ENCODE measurements at places on chromosomes 7 and 10. TPM values are rescaled to one million over a fixed set of nuclear protein-coding genes. Genes with fewer than 3 reads are reported as not detected.

GRCh38 chr7:82049442-82049841 is 279.6 kb upstream of the HGF start:
- no peak for DNase-seq

GRCh38 chr7:80439894-80440821 is 71.7 kb downstream of the GNAT3 start:
- DNase-seq, result no peak

- no peak for DNase-seq
Observed at GRCh38 chr10:60390224-60390626, 550 bp upstream of the ANK3 start.

DNA sequence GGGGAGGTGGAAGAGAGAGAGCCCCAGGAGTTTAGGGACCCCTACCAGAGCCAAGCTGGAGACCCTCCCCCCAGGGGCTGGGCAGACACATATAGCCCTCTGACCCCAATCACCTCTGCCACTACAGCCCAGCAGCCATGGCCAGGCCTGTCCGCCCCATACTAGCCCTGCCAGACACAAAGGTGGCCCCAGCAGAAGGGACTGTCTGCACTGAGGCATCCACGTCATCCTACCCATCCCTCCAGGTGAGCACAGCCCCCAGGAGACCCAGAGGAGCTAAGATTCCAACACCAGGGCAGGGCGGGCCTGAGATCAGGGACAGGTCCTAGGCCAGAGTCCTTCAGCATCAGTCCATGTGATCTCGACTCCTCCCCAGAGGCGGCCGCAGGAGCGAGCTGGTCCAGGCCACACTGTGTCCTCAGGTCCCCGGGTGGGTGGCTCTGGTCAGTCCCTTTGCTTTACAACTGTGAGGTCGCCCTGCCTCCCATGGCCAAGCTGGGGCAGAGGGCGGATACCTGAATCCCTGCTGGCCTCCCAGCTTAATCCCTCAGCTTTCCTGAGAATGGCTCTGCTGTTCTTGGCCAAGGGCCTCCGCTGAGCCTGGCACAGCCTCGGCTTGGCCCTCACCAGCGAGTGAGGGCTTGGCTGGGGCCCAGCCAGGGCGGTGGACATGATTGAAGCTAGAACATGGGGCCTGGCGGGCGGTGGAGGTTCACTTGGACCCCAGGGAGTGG is 14.3 kb upstream of the ELN start:
- no peak for DNase-seq

Gene ERVW-1
- not detected for total RNA-seq

Gene GPR141
- total RNA-seq, result not detected

Gene TMEM72
- total RNA-seq, result not detected

All from frontal cortex (tissue), 4 donors.